ENCODE measurements at places on chromosomes 12 and 14. TPM values are rescaled to one million over a fixed set of nuclear protein-coding genes. Genes with fewer than 3 reads are reported as not detected.

DNA sequence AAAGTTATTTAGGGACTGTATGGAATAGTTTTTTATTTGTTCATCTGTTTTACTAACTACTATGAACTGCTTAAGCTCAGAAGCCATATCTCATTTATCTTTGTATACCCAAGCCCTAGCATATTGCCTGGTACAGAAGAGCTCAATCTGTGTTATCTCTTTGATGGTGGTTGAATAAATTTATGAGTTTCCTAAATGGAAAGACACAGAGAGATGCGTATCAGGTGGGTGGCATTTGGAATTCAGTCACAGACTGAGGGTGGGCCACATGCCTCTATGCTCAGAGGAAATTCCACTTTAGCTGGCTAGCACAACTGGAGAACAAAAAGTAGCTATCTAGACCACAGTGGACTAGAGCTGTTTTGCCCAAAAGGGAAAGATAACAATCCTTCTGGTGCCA is 145.5 kb downstream of the SLC6A15 start:
- DNase-seq: no peak

DNA sequence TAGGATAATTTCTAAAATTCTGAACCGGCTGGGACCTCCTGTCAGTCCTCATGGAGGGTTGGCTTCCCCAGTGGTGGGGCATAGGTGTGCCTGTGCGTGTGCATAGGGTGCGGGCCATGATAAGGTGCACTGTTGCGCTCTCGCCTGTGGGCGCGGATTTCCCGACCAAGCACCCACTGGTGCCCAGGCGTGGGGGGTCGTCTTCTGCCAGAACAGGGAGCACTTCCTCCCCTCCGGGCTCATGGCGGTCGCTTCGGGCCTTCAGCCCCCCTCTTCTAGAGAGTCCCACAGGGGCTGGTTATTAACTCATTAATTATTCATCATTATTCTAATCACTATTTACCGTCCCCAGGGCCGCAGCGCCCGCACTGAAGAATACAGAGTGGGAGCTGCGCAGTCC is 2.8 kb downstream of the C1QL4 start:
- DNase-seq: no peak

DNA sequence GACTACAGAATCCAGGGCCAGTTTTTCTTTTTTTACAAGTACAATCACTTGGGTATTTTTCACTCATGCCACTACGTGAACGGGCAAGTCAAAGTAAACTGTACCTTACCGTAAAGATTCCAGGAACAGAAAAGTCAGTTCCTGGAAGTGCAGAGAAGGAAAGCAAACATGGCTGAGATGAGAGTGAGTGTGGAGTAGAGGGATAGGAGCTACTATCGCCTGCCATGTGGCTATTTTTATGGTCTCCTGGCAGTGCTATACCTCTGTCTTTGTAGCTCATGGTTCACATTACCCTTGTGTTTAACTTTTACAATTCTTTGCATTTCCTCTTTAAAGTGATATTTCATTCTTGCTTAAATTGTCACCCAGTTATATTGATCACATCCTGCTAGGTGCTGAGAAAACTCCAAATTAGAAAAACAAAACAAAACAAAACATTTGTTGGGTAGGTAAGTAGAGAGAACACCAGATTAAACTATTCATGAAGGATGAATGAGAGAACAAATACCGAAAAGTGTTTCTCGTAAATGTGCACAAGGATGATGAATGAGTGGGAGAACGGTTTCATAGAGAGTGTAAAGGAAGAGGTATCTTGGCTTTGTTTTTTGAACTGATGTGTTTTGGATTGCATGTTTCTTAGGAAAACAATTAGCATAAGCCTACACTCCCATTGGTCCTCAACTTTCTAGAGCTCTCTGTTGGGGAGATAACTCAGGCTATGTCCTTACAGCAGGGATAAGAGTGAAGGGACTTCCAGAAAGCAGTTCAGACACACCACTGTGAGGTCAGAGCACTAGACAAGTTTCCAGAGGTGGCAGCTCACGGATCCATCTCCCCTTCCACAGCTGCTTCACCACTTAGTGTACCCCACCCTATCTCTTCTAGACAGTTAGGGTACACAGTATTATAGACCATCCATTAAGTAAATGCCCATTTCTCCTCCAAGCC is 163.7 kb downstream of the IPO8 start:
- no peak for DNase-seq

DNA sequence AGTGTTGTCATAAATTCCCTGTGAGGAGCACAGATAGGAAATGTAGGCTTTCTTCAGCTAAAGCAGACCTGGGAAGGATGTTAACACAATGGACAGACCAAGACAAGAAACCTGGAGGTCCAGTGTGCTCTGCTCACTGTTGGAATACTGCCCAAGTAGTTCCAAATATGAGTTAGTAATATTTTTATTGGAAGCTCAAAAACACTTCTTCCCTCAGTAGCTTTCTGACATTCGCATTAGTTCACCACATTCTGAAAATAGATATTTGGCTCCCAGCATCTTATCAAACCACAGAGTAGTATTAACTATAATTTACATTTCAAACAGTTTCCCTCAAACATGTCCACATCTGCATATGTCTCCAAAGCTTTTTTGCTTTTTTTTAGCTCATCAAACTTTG is 74.8 kb upstream of the PYGL start:
- no peak for DNase-seq

- DNase-seq: peak; percentile 59
Observed at GRCh38 chr14:54652188-54652587, 85.3 kb downstream of the SAMD4A start.

GRCh38 chr14:77717608-77718305 is 9.9 kb downstream of the SLIRP start:
- no peak for DNase-seq

DNA sequence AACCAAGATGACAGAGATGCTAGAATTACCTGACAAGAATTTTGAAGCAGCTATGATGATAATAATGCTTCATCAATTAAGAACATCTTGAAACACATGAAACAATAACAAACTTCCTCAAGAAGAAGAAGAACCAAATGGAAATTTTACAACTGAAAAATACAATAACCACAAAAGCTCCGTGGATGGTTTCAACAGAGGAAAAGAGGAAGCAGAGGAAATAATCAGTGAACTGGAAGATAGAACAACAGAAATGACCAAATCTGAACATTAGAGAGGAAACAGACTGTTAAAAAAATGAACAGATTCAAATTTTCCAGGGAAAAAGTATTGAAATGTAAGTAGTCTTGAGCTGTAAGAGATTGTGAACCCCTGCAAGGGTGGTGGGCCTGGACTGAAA is 62.8 kb upstream of the SLC35F4 start:
- no peak for DNase-seq

- peak; percentile 50 for DNase-seq
Observed at GRCh38 chr14:38255673-38256532, at the start of gene CLEC14A. TSS of gene CLEC14A (minus strand) at chr14:38256093. CDS start at chr14:38256022, 71 bp downstream.

DNA sequence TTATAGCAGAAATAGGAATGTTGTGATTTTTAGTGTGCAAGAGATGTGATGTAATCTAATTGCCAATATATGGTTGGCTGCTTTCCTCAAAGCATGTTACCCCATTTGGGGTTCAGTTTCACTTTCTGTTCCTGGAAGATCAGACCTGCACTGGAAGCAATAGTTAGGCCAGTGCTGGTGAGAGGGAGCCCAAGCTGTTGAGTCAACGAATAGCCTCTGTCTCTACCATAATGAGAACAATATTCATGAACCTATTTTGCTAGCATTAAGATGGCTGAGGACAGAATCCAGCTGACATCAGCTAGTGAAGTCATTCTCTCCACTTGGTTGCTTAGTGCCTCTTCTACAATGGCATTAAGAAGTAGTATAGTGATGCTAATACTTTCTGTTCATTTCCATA is 379.9 kb upstream of the DCN start:
- DNase-seq: no peak

DNA sequence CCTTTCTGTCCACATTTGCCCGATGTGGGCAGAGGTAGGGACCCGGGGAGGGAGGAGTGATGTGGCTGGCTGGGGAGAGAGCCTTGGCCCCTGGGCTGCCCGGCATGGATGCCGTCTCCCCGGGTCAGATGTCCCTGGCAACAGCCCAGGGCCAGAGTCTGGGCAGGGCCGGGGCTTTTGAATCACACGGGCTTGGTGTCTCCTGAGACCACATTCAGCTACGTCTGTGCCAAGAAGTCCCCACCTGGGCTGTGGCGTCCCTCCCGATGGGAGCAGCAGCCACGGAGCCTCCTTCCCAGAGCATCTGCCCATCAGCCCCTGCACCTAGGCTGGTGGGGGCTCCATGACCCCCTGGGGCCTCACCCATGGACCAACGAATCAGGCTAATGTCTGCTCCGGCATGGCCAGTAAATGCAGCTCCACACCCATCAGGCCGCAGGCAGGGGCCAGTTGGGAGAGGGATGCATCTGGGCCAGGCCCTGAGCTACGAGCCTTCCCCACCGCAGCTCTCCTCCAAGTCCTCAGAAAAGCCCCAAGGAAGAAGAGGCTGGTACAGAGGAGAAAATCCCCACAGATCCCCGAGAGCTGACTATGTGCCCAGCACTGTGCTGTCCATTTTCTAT is 109.4 kb downstream of the RFLNA start:
- DNase-seq: no peak

- DNase-seq: no peak
Observed at GRCh38 chr14:38553586-38553985, 297.7 kb upstream of the CLEC14A start.

DNA sequence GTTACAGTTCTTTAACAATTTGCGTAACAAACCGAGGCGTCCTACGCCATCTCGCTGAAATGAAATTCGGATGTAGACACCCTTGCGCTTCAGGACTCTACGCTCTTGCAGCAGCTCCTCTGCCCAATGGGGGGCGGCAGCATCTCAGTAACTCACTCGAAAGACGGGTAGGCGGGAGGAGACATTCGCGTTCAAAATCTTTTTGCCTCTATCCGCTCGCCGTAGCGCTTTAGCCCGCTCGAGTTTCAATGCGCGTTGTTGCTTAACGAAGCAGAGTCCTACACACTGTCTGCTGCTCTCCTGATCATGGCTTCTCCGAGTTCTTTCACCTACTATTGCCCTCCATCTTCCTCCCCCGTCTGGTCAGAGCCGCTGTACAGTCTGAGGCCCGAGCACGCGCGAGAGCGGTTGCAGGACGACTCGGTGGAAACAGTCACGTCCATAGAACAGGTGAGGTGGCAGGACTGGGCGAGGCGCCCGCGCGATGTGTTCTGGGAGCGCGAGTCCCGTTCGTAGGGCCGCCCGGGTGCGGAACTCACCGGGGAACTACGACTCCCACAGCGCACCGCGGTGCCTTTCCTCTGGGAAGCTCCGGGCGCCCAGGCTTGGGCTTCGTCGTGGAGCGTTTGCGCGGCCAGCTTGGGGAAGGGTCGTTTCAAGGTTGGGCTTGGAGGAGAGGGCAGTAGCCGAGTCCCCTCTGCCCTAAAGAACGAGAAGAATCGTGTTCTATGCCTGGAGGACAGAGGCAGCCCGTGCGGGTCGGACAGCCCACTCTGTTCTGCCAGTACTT is at the start of gene FNTB:
Gene FNTB (plus strand): TSS at position 248 of the 790 bp plus-strand sequence. CDS start 59 bp downstream, at position 307.
- peak; percentile 96 for DNase-seq

- no peak for DNase-seq
Observed at GRCh38 chr12:100447381-100447780, 26.3 kb upstream of the NR1H4 start.

GRCh38 chr12:94103986-94104385 is 44.4 kb upstream of the PLXNC1 start:
- DNase-seq: no peak

DNA sequence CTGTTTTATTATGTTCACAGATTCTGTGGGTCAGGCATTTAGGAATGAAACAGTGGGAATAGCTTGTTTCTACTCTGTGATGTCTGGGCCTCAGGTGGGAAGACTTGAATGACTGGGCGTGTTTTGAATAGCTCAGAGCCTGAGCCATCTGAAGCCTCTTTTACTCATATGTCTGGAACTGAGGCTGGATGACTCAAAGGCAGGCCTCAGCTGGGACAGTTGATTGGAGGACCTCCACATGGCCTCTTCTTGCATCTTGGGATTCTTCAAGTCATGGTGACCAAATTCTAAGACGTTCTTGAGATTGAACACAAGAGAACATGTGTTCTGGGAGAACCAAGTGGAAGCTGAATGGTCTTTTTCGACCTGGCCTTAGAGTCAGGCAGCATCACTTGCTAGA is 45.8 kb upstream of the TBX3 start:
- no peak for DNase-seq

DNA sequence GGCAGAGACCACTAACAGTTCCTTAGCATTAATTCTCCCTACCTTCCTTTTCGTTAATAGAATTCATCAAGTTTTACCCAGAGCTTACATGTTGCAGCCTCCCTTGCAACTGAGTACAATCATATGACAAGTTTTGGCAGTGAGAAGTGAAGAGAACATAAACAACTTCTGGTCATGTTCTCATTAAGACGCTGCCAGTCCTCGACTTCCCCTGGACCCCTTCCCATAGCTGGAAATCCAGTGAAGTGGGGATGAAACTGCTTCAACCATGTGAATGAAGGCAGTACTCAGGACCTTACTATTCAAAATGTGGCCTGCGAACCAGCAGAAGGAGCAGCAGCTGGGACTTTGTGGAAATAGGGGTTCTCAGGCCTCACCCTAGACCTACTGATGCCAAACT is 133.9 kb downstream of the SPTSSA start:
- no peak for DNase-seq

DNA sequence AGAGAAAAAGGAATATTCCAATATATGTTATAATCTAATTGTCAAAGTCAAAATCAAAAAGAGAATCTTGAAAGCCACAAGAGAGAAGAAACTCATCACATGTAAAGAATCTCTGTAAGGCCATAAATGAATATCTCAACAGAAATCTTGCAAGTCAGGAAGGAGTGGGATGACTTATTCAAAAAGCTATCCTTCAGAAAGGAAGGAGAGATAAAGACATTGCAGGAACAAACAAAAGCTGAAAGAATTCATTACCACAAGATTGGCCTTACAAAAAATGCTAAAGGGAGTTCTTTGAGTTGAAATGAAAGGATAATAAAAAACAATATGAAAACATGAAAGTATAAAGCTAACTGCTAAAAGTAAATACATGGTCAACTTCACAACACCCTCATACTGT is 286.8 kb downstream of the LRIG3 start:
- DNase-seq: no peak

DNA sequence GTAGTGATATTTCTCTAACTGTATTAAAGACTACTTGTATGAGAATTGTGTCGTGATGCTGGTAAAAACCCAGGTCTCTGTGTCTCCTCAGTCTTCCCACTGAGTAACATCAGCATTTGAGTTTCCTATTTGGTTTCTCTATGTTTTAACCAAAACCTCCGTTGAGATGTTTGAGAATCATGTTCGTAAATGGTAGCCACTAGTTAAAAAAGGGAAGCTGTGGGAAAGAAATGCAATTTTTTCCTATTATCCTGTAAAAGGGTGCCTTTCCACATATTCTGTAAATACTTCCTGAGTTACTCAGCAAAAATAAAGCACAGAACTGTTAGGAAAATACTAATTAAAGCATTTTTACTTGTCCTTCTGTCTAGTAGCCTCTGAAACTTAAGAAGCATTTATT is 7.0 kb downstream of the CLEC1B start:
- DNase-seq: no peak

The VRK1 gene
- total RNA-seq: 69.6 TPM

The DDX51 gene
- total RNA-seq: 34.2 TPM

The SCARB1 gene
- total RNA-seq: 68.3 TPM

The CDH24 gene
- 18.8 TPM for total RNA-seq

The HOXC4 gene
- 0.14 TPM for total RNA-seq

Measured in WTC11 (cell line).